ENCODE measurements at places on chromosomes 6 and 20. TPM values are rescaled to one million over a fixed set of nuclear protein-coding genes. Genes with fewer than 3 reads are reported as not detected.

DNA sequence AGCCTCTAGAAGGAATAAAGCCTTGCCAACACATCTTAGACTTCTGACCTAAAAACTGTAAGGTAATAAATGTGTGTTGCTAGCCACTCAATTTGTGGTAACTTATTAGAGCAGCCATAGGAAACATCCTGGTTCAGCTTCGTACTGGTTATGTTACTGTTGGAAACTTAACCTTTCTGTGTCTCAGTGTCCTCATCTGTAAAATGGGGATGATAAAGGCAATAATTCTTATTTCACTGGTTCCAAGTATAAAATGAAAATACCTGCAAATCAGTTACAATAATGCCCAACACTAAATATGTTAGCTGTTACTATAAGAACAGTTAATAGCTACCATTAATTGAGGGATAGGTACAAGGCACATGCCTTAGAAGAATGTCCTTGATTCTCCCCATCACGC is 14.3 kb upstream of the RBPJL start:
- no peak overlapping the region for H3K4me3 ChIP-seq
- DNase-seq: no peak
- H3K27me3 ChIP-seq: no peaks in the 10 kb centered on the region
- H3K4me1 ChIP-seq: no peaks in the 10 kb centered on the region
- H3K27ac ChIP-seq: no peak overlapping the region

DNA sequence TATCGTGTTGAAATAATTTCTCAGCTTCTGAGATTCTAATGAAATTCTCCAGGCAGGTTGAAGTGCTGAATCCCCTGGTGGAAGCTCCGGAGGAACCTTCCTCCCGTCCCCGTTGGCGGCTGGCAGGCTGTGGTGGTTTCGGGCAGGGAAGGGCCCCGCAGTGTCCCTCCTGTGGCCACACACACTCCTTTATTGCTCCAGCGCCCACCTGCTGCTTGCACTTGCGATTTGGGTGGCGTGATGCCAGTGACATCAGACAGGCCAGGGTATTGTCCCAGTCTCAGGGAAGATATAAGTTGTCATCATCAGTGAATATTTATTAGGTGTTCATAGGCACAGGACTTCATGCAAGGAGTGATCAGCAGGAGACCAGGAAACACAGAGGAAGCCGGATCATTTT is 530.4 kb downstream of the QKI start:
- no peak overlapping the region for H3K4me3 ChIP-seq
- no peaks in the 10 kb centered on the region for H3K36me3 ChIP-seq
- no peaks in the 10 kb centered on the region for H3K4me1 ChIP-seq
- H3K27me3 ChIP-seq: no peaks in the 10 kb centered on the region

DNA sequence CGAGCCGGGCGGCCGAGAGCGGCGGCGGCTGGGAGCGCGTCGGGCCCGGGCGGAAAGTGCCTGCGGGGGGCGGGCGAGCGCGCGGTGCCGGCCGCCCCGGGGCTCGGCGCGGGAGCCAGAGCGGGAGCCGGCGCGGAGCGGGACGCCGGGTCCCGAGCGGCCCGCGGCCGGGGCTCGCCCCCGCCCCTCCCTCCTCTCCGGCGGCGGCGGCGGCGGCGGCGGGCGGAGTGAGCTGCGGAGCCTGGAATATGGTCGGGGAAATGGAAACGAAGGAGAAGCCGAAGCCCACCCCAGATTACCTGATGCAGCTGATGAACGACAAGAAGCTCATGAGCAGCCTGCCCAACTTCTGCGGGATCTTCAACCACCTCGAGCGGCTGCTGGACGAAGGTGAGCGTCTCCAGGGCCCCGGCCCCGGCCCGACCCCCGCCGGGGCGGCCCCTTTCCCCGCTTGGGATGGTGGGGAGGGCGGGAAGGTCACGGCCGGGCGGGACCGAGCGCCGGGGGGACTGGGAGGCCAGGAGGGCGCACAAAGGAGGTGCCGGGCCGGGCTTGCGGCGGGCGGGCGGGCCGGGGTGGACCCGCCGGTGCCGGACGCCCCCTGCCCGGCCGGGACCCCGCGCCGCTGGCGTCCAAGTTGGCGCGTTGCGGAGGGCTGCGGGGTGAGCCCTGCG is 565 bp downstream of the QKI start:
- H3K4me1 ChIP-seq: no peaks in the 10 kb centered on the region
- H3K36me3 ChIP-seq: no peaks in the 10 kb centered on the region
- no peaks in the 10 kb centered on the region for H3K27me3 ChIP-seq
- peak overlapping the region; percentile 87 for H3K4me3 ChIP-seq
- H3K27ac ChIP-seq: peak overlapping the region; percentile 99
- peak; percentile 51 for DNase-seq

DNA sequence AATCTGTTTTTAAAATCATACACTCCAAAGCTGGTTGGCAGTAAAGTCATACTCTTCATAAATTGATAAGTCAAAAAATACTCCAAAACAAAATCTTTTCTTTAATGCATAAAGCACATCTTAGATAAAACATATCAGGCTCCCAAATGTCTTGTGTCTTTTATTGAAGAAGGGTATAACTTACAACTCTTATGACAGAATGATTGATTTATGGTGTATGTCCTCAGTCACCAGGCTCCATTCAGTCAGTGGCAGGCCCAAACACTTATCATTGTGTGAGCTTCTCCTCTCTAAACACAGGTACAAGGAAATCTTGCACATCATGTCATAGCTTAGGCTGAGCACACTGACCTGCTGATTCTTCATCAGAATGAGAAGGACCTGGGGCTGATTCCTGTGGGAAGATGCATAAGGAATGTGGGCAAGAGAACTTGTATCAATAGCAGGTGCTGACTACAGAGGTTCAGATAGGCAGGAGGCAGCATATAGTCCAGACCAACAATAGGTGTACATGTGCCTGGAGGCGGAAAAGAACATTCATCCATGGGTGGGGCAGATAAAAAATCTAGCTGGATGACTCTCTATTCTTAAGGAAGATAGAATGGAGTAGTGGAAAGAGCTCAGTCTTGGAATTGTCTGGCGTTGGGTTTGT is 1.9 kb downstream of the CALHM5 start:
- H3K27ac ChIP-seq: no peak overlapping the region
- peak overlapping the region; percentile 87 for H3K4me3 ChIP-seq
- H3K36me3 ChIP-seq: peaks cover 7% of the 10 kb centered on the region

DNA sequence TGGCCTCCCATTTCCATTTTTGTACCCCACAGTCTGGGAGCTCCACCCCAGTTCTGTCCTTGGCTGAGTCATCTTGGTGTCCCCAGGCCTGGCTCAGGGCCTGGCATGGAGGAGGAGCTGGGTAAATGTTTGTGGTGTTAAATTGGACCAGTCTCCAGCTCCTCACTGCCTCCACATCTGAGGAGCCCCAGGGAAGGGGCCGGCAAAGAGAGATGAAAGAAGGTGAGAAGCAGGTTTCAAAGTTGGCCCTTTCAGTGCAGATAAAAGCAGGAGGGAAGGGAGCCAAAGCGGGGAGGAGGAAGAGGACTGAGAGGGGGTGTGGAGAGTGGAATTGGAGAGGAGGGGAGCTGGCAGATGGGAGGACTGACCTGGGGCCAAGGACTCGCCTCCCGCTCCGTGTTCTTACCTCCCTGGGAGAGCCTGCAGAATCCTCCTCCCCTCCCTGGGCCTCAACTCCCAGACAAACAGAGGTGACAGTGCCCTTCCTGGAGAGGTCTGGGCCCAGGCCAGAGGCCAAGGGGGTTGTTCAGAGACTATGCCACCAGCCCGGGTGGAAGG is 89.0 kb downstream of the CD40 start:
- H3K4me1 ChIP-seq: no peaks in the 10 kb centered on the region
- H3K27ac ChIP-seq: no peak overlapping the region
- no peak for DNase-seq
- H3K4me3 ChIP-seq: no peak overlapping the region
- peaks cover 2% of the 10 kb centered on the region for H3K27me3 ChIP-seq

DNA sequence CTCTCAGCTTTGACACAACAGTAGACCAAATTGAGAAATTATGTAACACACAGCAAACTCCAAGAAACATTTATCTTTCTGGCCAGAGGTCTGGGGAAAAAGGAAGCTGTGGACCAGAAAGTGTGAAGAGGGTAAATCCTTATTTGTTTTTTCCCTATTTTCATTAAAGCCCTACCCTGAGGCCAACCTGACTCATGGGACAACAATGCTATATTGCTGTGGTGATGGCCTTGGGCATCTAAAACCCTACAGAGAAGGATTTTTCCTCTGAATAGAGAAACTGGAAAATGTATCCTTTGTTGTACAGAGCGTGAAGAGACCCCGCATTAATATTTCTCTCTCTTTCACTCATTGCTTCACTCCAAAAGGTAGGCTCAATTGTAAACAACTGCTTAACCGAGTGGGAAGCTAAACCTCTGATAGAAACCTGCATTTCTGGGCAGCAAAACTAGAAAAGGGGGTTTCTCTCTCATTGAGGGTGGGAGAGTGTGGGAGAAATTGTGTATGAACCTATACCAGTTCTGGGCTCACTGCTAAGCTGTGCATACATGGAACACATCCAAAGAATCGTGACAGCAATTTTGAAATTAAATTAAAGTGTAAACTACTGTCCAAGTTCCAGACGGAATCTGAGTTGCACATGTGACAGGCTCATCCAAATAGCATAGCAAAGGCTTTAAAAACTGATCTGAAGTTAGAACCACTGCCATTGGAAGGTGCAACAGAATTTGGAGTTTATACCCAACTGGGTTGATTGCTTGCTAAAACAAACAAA is 175.5 kb downstream of the CLVS2 start:
- DNase-seq: no peak
- H3K27ac ChIP-seq: no peak overlapping the region
- H3K27me3 ChIP-seq: no peaks in the 10 kb centered on the region
- no peaks in the 10 kb centered on the region for H3K36me3 ChIP-seq

DNA sequence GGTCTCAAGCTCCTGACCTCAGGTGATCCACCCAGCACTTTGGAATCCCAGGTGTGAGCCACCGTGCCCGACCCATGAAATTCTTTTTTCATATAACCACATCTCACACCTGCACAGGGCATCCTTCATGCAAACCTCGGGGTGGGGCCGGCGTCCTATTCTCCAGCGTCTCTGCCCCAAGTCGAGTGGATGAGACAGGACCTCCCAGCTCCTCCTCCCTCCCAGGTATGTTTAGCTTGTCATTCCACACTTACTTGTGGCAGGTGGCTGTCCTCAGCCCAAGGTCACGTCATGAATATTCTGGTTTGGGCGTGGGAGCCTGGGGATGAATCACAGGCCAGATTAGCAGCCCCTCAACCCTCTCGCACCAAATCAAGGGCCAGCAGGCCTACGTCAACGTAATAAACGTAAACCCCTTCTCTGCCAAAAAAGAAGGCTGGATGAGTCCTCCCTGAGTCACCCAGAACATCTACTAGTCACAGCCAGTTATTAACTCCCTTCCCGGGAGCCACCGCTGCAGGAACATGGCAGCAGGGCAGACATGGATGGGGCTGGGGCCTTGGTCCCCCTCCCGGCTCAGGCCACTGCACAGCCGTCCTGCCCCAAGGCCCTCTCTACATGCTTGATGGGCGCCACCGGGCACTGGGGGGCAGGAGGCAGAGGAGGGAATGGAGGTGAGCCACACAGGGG is 91.7 kb downstream of the YTHDF1 start:
- no peaks in the 10 kb centered on the region for H3K4me1 ChIP-seq
- DNase-seq: peak; percentile 62
- H3K27ac ChIP-seq: no peak overlapping the region
- no peaks in the 10 kb centered on the region for H3K27me3 ChIP-seq
- no peaks in the 10 kb centered on the region for H3K36me3 ChIP-seq
- H3K4me3 ChIP-seq: no peak overlapping the region

DNA sequence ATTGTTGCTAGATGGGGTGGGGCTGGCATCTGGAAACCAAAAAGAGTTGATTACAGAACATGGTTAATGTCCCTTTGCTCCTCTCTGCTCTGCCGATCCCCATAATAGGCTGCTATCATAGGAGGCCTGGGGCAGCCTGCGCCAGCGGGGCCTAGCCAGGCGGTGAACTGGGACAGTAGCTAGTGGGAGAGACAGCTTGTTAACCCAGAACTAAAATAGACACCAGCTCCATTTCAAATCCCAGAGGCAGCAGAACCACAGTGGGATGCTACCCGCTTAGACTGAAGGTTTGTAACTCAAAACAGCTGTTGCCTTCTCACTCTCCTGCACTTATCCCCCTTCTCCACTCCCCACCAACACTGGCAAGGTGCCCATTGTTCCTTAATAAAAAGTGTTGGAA is 98.5 kb downstream of the SSR1 start:
- H3K27ac ChIP-seq: no peak overlapping the region
- peaks cover 5% of the 10 kb centered on the region for H3K36me3 ChIP-seq
- H3K4me3 ChIP-seq: no peak overlapping the region
- DNase-seq: no peak
- no peaks in the 10 kb centered on the region for H3K27me3 ChIP-seq

GRCh38 chr6:114588726-114589125 is 245.9 kb upstream of the HS3ST5 start:
- no peaks in the 10 kb centered on the region for H3K4me1 ChIP-seq
- no peak overlapping the region for H3K4me3 ChIP-seq
- H3K27ac ChIP-seq: no peak overlapping the region

DNA sequence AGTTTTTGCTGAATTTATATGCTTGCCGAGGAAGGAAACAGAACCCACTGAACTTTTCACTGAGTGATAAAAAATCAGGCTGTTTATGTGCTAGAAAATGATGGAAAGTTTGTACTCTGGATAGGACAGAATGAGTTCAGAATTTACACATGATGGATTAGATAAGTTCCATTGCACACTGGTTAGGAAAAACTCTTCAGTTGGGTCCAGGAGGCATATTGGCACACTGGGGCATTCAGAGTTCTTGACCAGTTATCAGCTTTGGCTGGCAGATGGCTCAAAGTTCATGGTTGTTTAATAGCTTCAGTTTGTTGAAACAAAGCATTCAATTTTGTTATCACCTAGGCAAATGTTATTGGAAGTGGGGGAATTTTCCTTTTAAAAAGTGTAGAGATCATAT is 613.3 kb upstream of the SYNCRIP start:
- H3K27ac ChIP-seq: no peak overlapping the region
- H3K36me3 ChIP-seq: no peaks in the 10 kb centered on the region
- H3K4me1 ChIP-seq: no peaks in the 10 kb centered on the region
- H3K27me3 ChIP-seq: no peaks in the 10 kb centered on the region
- no peak for DNase-seq

The HLA-DOA gene
- polyA plus RNA-seq: 2.8 TPM

The LGSN gene
- not detected for polyA plus RNA-seq

The TSBP1 gene
- polyA plus RNA-seq: not detected

The B3GALT4 gene
- 17.0 TPM for polyA plus RNA-seq
